ENCODE measurements at places on chromosomes 16 and 17. TPM values are rescaled to one million over a fixed set of nuclear protein-coding genes. Genes with fewer than 3 reads are reported as not detected.
A peak's percentile ranks its signal among the peaks of the same experiment; 100 is the strongest.

TP53TG3F gene
- not detected for total RNA-seq

CRHR1 gene
- 0.30 TPM for total RNA-seq

GRCh38 chr16:81565321-81566028, 120.9 kb downstream of the CMIP start:
- DNase-seq, result no peak

ZSCAN10 gene
- not detected for total RNA-seq

GRCh38 chr16:59470556-59470955, 736.4 kb upstream of the GOT2 start:
- DNase-seq, result no peak

OTOA gene
- not detected for total RNA-seq

DNA sequence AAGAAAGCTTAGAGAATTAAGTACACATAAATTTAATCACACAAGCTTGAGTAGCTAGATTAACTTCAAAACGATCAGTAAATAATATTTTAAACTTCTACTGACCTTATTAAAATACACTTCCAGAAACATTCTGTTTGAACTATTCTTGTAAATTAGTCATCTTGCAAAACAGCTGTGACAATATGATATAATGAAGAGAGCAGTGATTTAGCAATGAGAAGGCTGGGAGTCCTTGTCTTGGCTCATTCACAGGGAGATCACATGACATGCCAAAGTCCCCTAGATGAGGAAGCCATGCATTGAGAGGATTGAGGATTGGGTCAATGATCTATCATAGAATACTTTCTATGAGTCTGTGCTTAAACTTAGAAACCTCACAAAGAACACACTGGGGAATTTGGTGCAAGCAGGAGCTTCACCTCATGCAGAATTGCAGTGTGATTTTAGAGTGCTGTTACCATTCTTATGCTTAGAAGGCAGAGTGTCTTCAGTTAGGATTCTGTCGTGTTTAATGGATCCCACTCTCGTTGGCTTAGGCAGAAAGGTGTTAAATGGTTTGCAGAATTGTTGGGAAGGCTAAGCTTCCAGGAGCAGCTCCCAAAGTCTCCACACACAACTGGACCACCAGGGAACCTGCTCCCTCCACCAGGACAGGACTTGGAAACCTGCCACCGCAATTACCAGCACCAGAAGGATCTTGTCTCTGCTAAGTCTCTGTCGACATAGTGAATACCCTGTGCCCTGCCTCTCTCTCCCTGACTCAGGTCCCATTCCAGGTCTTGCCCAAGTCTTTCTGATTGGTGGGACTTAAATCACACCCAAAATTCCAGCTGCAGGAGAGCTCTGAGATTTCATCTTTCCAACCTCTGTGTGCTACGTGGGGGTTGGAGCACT, 87.1 kb downstream of the USP22 start:
- peak; percentile 31 for DNase-seq

BAHCC1 gene
- total RNA-seq, result 7.4 TPM

TNFRSF17 gene
- total RNA-seq, result not detected

RPH3AL gene
- 5.7 TPM for total RNA-seq

RNF43 gene
- total RNA-seq, result not detected

- DNase-seq, result no peak
Observed at GRCh38 chr17:77735566-77736198, 222.8 kb upstream of the TNRC6C start.

GRCh38 chr17:7394452-7395191, at the start of gene PLSCR3:
TSS of gene PLSCR3 (minus strand) at chr17:7394525. CDS start at chr17:7394110, 415 bp downstream.
- peak; percentile 92 for DNase-seq

KRTAP2-1 gene
- not detected for total RNA-seq

DNA sequence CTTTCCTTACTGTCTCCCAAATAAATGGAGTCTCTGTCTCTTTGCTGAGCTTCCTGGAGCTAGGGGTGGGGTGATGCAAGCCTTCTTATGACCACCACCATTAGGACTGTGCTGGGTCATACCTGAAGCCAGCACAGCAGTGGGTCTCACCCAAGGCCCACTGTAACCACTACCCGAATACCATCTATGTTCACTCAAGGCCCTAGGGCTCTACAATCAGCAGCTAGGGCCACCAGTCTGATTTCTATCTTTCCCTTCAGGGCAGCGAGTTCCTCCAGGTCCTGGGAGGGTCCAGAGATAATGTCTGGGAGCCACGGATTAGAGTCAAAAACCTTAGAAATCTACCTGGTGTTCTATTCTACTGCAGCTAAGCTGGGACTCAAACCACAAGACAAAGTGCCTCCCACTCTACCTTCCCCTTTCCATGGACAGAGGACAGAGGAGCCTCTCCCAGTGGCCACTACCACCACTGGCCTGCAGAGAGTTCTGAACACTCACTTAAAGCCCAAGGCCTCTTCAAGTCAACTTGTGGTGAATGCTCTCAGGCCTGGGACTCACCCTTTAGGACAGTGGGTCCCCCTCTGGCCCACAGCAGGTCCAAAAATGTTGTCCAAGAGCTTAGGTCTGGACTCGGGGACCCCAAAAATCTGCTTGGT, 10.9 kb upstream of the TMEM219 start:
- no peak for DNase-seq

CD300E gene
- 0.49 TPM for total RNA-seq

GRCh38 chr17:81808778-81809555, 5.0 kb downstream of the GCGR start:
- no peak for DNase-seq

DNA sequence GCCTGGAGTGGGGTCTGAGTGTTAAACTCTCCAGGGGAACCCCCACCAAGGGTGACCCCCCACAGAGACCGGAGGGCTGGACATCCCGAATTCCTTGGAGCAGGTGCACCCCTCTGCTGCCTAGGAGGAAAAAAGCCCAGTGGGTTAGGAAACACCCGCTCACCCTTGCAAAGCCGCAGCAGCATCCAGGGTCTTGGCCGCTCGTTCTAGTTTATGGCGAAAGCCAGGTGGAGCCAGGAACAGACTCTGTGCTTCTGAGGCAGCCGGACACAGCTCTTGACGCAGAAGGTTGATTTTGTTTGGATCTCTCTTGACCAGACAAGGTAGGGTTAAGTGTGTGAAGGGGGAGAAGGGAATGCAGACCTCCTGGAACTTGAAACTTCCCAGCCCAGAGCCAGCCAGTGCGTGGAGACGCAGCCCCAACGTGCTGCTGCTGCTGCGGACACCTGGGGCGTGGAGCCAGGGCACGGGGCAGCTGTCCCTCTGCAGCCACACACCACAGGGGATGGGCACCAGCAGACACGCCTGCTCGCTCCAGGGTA, 154.5 kb downstream of the LAT start:
- DNase-seq, result no peak

CLEC18A gene
- total RNA-seq, result not detected

DNA sequence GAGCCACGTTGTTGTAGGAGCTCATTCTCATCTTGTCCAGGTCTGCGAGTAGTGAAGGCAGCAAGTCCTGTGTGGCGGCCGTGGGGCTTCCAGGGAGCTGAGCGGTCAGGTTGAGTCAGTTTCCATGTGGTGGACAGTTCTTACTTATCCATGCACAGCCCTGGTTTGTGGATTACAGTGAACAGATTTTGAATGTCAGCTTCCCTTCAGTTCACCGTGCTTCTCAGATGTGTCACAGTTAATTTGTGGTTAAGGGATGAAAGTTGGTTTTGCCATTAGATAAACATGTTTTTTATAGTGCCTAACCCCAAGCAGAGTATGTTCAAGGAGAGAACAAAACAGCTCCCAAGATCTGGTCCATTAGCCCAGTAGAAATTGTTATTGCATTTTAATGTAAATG, 103.1 kb downstream of the RPTOR start:
- no peak for DNase-seq

GRCh38 chr17:55348749-55349354, 72.8 kb downstream of the MMD start:
- DNase-seq, result peak; percentile 26

GRCh38 chr17:17305281-17305801, 2.2 kb downstream of the NT5M start:
- DNase-seq, result no peak

ENPP7 gene
- total RNA-seq, result not detected

SPNS3 gene
- not detected for total RNA-seq

GRCh38 chr16:3161235-3162018, 26.6 kb upstream of the OR1F1 start:
- no peak for DNase-seq

GRCh38 chr17:21476867-21477266, 100.7 kb downstream of the KCNJ12 start:
- DNase-seq, result no peak

GRCh38 chr16:86398201-86398600, 112.1 kb upstream of the FOXF1 start:
- DNase-seq, result no peak

SLFN12L gene
- total RNA-seq, result 0.30 TPM

GRCh38 chr17:61159221-61159814, 240.3 kb upstream of the TBX2 start:
- DNase-seq, result no peak

- DNase-seq, result no peak
Observed at GRCh38 chr16:27405546-27406451, 3.8 kb downstream of the IL21R start.

DNA sequence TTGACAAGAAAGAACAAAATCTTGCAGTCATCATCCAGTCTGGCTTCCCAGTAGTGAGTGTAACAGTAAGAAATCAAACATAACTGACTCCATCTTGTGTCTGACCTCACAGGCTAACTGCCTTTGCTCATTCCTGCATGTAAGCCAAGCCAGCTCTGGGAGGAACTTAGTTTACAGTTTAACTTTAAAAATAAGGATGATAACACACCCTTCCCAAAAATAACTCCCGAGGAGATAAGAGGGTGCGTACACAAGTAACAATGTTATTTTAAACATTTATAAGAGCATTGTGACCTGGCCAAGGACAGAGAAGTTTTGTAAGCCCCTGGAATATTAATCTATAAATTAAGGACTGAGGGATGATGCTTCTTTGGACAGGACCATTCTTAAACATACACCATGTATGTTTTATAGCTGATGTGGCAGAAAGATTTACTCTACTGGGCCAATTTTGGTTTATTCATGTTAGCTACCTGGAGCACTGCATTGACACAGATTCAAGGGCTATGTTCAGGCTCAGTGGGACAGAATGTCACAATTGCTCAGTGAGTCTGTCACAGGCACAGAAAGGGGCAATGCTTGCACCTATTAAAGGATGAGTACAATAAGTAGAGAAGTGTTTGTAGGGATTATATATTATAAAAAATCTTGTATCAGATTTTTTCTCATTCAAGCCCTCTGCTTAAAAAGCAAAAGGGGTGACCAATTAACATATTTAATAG, 344.1 kb downstream of the UTP18 start:
- no peak for DNase-seq

DNA sequence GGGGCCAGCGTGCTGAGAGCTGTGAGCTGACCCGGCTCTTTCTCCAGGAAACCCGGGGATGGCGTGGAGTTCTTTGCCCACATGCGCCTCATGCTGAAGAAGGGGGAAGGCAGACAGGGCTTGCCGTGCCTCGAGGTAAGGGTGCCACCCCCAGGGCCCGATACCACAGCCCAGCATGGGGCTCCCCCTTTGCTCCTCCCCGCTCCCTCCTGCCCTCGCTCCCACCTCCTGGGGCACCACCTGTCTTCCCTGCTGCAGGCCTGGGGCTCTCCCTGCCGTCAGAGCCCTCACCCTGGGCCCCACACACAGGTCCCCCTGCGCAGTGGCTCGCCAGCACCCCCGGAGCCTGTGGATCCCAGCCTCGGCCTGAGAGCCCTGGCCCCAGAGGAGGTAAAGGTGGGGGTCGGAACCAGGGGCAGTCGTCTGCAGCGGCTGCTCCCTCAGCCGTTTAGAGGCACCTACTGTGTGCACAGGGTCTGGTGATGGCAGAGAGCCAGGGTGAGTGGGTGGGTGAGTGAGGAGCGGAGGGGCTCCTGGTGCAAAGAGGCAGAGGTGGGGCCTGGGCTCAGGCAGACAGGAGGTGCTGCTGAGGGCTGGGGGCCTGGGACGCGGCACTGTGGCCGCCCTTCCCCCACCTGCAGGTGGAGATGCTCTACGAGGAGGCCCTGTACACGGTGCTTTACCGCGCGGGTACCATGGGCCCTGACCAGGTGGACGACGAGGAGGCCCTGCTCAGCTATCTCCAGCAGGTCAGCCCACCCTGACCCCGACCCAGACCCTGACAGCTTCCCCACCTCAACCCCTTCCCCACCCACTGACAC, 5.6 kb downstream of the BAIAP3 start:
- DNase-seq, result no peak

KRTAP16-1 gene
- total RNA-seq, result not detected

ZPBP2 gene
- not detected for total RNA-seq

DNA sequence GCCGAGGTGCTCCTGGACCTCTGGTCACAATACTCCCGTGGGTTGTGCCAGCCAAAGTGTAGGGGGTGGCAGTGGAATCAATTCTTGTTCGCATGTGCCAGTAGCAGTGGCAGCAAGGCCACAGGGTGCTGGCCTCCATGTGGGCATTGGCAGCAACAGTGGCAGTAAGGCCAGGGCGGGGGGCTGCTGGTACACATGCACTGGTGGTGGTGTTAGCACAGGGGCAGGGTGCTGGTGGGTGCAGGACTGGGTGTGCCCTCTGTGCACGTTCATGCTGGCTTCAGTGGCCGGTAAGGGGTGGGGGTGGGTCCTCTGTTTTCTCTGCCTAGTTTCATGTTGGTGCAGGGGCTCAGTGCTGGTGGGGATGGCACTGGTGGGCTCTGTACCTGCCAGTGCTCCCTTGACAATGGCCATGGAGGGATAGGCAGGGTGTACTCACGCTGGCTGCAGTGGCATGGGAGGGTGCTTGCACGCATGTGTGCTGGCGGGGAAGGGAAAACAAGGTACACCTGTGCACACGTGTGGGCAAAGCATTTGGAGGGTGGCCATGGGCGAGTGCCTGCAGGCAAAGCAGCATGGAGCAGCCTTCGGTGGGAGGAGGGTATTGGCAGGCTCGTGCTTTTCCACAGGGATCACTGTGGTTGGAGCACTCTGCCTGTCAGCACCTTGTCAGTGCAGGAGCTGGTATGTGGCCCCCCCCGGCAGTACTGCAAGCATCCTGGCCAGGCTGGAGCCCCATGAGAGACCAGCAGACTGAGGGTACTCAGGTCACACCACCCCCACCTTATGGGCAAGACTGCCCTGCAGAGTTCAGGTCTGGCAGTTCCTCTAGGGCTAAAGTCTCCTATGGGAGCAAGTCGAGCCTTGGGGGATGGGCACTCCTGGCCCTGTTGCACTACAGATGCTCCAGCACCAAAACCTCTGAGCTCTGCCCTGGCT, 35.8 kb downstream of the NF1 start:
- no peak for DNase-seq

- no peak for DNase-seq
Observed at GRCh38 chr17:51725185-51725584, 433.3 kb downstream of the CA10 start.

GRCh38 chr17:35191001-35191695, 3.0 kb downstream of the SLC35G3 start:
- DNase-seq, result no peak

Measured in psoas muscle (tissue), 8 donors.